ENCODE measurements at places on chromosomes 7 and 10.
A peak's percentile ranks its signal among the peaks of the same experiment; 100 is the strongest.

DNA sequence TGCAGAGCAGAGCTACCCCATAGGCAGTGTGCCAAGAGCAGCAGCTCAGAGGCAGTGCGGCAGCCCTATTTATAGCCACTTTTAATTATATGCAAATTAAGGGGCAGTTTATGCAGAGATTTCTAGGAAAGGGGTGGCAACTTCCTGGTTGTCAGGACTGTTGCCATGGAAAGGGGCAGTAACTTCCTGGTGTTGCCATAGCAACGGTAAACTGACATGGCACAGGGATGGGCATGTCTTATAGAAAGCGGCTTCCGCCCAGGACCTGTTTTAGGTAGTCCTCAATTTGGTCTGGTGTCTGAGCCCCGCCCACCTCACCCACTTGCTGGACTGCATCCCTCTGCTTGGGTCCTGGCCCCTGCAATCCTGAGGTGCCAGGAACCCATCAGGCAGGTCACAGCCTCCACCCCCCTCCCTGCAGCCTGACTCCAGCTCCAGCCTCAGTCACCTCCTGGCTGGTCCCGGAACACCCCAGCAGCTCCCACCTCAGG lies 115.8 kb downstream of the TMEM130 start:
- peak; percentile 70 for DNase-seq

DNA sequence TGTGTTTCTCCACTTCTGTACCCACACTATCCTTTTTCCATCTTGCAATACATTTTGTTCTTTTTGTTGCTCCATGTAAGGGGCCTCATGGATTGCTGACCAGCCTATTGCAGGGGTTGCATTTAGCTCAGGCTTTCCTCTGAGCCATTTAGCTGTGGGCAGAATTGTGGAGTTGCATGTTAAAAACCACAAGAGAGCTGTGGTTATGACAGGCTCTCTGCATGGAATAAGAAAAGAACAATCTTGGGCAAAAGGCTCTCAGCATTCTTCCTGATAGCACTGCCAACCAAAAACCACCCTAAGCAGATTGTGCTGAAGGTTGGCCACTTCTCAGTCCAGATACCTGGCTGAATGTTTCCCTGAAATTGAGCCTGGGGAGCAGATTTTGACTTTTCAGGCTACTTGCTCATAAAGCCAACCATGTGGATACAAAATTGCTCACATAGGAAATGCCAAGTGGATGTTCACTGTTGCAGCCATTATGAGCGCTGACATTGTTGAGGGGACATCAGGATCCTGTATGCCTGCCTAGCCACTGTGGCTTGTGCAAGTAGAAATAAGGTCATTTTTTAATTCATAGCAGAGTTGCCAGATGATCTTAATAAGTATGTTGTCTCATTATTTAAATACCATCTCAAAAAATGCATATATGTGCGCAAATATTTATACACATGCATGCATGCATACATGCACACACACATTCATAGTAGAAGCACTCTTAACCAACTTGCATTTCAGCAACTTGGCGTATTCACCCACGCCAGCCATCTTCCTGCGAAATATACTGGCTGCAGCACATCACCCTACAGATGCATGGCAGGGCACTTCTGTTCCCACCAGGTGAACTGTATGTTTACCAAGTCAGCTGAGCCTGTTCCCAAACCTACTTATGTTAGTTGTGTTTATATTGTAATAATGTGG lies 695.4 kb downstream of the LRMDA start:
- DNase-seq, result no peak

DNA sequence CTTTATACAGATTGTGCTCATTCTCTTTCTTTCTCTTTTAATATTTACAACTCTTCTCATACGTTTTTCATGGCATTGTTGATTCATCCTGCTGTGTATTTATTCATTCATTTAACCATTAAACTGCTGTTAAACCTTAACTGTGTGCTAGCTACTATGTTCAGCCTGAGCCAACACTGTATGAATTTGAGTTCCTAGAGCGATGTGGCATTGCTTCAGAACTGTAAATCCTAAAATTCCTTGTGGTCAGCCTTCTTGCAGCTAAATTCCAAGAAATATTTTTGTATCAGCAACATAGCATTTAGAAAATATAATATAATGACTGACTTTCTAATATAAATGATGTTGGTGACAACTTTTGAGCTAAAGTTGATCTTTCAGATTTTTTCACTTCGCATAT lies 184.7 kb upstream of the FZD1 start:
- no peak for DNase-seq

GRCh38 chr10:77833792-77834191 lies 92.8 kb downstream of the DLG5 start:
- no peak for DNase-seq

DNA sequence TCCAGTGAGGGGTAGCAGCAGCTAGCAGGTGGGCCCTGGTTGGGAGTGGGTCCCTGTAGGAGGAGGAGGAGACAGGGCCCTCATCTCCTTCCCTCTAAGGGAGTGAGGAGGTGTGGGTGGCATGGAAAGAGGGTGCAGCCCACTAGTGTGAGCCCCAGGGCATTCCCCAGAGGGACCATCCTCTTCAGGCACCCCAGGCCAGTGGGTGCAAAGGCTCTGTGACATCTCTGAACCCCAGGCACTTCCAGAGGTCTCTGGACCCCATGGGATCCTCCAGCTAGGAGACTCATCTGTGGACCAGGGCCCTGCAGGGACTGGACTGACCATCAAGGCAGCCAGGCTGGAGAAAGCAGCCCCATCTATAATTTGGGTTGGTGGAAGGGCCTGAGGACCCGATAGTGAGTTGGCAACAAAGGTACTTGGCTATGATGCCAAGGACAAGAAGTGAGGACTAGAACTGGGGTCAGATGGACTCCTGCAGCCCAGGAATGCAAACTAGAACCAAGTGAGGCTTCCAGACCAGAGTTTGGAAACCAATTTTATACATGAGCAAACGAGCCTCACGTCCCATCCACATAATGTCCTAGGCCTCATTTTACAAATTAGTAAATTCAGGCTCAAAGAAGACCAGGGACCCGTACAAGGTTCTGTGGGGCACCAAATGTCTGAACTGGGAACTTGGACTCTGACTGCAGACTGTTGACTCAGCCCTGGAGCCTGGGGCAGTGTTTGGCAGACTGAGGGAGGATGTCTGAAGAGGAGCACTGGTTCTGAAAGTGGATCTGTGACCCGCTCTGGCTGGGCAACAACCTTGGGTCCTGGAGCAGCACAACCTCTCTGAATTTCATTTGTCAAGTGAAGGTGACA lies 1.4 kb upstream of the VSTM4 start:
- no peak for DNase-seq

- DNase-seq, result no peak
Observed at GRCh38 chr7:28487487-28487886, 75.2 kb downstream of the CREB5 start.

GRCh38 chr10:102779680-102780526 lies 36.2 kb downstream of the WBP1L start:
- peak; percentile 75 for DNase-seq

- no peak for DNase-seq
Observed at GRCh38 chr7:150909200-150909995, 57.1 kb downstream of the AOC1 start.

DNA sequence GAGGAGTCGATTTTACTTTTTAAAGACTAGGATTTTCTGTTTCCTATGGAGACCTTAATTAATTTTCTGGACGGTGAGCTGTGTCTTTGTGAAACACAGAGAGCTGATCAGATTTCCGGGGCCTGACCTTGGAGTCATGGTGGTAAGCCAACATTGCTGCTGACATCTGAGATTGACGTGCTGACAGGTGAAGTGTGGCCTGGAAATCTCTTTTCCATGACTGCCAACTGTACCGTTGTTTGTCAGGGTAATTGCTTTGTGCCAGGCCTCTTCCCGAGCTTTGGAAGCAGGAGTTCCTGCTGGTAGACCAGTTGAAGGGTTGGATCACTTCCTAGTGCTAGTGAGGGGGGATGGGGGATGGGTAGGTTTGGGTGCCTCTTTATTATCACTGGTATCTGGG lies 71.2 kb downstream of the ADRA2A start:
- DNase-seq, result no peak

DNA sequence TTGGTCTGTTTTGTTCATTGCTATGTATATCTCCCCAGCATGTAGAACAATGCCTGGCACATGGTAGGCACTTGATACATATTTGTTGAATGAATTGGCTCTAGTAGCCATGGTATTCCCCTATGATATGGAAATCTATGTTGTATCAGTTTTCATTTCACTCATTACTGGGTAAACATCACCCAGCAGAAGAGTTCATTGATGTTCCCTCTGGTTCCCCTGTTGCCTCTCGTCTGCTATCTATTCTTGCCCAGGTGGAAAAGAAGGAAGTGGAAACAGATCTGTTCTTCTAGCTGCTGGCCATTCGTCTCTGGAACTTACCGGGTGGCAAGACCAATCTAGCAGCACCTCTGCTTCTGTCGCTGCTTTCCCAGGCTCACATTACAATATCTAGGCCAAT lies 71.5 kb downstream of the LRRC4 start:
- DNase-seq, result no peak

DNA sequence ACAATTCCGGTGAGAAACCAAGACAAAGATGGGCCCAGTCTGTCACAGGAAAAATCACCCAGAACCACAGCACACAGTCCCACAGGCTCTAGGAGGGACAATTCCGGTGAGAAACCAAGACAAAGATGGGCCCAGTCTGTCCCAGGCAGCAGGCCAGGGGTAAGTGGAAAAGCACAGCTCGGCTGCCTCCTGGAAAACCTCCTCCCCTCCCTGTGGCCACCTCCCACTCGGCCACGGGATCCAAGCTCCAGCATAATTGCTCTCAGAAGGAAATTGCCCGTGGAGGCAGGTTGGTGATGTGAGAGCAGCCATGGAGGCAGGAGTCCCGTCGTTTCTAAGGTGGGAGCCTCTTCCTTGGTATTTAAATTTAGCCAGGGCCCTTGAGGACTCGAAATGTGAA lies 95.7 kb downstream of the PLXNA4 start:
- DNase-seq, result no peak

- DNase-seq, result no peak
Observed at GRCh38 chr7:148121401-148121800, 469.2 kb upstream of the C7orf33 start.

DNA sequence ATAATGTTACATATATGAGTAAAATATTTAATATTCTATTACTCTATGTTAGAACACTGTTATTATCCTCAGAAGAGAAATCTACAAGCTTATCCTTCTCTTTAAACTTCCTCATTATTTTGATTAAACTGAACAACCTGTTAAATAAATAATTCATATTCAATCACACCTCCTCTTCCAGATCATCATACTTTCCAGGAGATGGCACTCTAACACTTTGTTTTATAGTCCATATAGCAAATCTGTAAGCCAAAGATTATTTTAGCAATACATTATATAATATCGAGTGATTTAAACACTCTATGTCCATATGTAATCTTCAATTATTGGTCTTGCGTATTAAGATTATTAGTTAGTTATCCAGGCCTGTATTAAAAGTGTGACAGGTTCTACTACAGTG lies 694.1 kb downstream of the ANKRD7 start:
- no peak for DNase-seq

DNA sequence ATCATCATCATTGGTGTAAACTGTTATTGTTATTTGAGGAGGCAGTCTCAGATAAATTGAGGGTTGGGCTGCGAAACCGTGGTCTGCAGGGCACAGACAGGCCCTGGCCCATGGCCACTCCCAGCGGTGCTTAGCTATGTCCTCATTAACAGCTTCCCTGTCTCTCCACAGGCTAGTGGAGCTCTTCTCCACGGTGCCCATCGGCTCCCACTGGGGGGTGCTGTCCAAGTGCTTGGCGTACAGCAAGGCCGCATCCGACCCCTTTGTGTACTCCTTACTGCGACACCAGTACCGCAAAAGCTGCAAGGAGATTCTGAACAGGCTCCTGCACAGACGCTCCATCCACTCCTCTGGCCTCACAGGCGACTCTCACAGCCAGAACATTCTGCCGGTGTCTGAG lies 21.6 kb downstream of the GPR26 start:
- DNase-seq, result peak; percentile 77

DNA sequence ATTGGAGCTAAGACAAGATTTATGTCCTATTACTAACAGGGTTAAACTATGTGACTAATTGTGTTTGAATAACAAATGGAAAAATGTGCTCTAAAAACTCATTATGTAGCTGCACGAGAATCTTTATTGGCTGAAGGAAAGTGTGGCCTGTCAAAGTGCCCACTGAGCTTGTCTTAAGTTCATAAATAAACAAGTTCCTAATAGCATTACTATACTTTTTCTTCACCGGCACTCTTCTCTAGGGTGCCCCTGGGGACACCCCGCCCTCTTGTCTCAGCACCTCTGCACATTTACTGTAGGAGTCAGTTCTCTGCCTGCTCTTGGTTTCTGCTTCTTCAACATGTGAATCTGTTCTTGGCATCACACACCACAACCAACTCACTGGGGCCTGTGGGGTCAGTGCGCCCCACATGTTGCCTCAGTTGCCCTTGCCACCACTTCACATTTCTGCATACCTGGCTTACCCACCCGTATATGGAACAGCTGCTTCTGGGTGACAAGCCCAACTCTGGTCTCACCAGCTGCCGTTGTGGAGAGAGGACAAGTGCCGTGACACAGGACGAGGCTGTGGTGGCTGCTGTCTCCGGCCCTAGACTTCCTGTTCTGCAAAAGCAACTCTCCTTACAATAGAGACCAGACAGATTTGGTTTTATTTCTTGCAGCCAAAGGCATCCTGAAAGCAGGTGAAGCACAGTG lies 96.3 kb upstream of the DDC start:
- DNase-seq, result no peak

DNA sequence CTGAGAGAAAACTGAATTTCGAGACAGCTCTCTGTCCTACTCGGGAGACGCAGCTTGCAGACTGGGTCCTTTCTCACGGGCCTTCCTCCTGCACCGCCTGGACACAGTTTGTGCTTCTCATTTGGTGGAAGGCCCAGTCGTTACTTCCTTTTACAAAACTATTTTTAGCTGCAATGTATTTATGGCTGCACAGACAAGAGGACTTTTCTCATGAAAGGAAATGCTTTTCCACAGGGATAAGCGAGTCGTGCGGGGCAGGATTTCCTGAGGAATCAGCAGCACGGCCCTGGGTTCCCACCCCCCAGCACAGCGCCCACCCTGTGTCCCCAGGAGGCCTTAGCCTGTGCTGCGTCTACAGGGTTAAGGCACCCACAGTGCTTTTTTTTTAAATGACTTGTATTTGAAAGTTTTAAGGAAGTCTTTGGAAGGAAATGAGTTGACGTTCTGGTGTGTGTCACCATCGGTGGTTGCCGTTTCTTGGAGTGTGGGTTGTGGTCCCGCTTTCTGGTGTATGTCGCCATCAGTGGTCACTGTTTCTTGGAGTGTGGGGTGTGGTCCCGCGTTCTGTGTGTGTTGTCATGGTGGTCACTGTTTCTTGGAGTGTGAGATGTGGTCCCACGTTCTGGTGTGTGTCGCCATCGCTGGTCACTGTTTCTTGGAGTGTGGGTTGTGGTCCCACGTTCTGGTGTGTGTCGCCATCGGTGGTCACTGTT lies 50.9 kb downstream of the INPP5A start:
- DNase-seq, result no peak

- DNase-seq, result no peak
Observed at GRCh38 chr7:138033241-138033640, 31.4 kb upstream of the CREB3L2 start.
